ENCODE measurements at places on chromosomes 13 and 19. TPM values are rescaled to one million over a fixed set of nuclear protein-coding genes. Genes with fewer than 3 reads are reported as not detected.

DNA sequence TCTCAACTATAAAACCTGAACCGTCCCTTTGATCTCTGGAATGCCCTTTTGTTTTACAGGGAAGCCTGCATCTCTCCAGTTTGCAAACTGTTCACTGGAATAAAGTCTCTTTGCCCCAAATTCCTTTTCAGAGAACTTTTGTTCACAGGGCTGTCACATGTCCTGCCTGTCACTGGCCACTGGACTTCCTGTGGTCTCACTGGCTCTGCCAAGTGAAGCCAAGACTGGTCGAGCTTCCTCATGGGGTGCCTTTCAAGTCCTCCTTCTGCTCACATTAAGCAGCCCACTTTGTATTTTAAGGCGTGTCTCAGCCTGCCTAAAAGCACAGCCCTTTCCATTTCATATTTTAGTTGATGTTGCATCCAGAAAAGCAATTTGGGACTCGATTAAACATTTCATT is 215.7 kb downstream of the KATNAL1 start:
- DNase-seq: no peak

DNA sequence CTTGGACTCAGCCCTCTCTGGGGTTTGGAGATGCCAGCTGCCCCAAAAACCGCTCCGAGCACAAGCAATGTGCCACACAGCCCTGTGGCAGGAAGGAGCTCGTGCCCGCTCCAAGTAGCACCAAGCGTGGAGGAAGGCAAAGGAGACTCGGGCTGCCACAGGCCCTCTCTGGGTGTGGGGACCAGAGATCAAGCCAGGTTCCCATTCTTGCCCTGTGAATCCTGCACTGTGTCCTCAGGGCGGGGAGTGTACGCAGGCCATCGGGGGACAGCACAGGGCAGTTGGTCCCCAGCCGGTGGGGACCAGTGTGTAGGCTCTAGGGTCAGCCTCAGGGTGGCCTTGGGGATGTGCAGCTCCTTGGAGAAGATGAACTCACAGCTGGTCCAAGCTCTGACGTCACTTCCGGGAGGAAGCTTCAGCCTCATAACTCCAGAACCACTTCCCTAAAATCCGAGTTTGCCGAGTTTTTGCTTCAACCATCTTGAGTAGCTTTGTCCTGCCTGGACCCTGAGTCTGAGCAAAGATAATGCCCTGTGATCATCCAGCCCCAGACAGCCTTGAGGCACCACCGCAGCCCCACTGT is 9.3 kb upstream of the CPAMD8 start:
- no peak for DNase-seq

DNA sequence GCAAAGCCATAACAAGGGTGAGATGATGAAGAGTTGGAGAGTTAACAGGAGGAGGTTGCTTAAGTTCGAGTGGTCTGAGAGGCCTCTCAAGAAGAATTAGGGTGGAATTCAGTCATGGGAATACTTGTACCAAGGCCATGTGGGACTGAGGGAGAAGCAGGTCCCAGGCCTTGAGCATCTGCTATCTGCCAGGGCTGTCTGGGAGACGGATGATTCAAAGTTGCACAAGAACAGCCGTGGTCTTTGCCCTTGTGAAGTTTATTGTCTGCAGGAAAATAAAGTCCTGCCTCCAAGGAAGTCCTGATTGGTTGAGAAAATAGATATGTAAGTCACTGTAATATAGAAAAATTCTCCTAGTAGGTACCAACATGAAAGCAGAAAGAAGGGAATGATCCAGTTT is 178.8 kb upstream of the RFC3 start:
- no peak for DNase-seq

DNA sequence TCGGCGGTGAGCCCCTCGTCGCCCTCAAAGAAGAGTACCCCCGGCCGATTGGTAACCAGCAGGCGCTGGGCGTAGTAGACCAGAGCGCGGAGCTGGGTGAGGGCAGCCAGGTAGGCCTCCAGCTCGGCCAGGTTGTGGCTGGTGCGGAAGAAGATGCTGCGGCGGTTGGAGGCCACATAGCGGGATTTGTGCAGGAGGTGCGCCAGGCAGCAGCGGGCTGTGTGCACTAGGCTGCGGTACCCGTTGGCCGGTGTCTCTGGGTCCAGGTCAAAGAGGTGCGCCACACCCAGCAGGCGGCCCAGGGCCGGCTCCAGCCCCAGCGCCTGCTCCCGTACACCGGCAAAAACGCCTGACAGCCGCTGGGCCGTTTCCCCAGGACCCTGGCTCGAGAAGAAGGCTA is 16.8 kb downstream of the LIPE start:
- DNase-seq: no peak

GRCh38 chr13:34303346-34303745 is 485.4 kb downstream of the RFC3 start:
- DNase-seq: no peak

GRCh38 chr19:16035601-16036297 is 40.5 kb upstream of the TPM4 start:
- DNase-seq: no peak

Gene ZNF829
- 1.8 TPM for polyA plus RNA-seq

Gene BEST2
- polyA plus RNA-seq: not detected

- DNase-seq: no peak
These were observed 3.9 kb downstream of the CD209 start for GRCh38 chr19:7743425-7743841.

Gene FOXO1
- 23.7 TPM for polyA plus RNA-seq

Gene C5AR1
- polyA plus RNA-seq: 19.0 TPM

Gene FGF21
- polyA plus RNA-seq: not detected

Gene FFAR3
- 0.68 TPM for polyA plus RNA-seq

DNA sequence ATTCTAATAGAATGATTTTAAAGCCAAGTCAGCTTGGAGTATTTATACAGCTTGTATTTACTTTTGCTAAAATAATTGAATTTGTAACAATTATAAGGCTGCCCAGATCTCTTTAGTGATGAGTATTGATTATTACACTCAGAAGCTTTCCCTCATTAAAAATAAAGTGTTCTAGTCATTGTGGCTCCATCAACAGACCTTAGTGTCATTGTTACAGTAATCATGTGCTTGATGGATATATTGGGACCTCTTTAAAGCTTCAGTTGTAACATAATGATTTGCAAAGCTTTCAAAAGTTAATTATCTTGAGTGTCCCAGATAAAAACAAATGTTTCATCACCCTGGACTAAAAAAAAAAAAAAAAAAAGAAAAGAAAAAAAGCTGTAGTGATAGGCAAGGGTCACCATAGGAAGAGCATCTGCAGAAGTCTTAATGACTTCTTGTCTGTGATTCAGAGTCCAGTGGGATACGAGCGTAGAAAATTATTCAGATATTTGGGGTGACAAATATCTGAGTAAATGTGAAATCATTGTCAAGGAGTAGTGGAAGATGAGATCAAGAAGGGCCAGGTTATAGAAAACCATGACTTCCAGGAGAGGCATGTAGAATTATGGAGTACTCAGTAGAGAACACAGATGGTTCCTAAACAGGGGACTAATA is 369.6 kb downstream of the DCT start:
- DNase-seq: no peak

- peak; percentile 52 for DNase-seq
These were observed 2.4 kb downstream of the FOSB start for GRCh38 chr19:45469945-45470761.

- DNase-seq: no peak
These were observed 94.6 kb upstream of the RFC3 start for GRCh38 chr13:33723365-33723764.

Gene BRSK1
- polyA plus RNA-seq: 8.8 TPM

- no peak for DNase-seq
These were observed 139.0 kb downstream of the SPRY2 start for GRCh38 chr13:80201694-80202468.

DNA sequence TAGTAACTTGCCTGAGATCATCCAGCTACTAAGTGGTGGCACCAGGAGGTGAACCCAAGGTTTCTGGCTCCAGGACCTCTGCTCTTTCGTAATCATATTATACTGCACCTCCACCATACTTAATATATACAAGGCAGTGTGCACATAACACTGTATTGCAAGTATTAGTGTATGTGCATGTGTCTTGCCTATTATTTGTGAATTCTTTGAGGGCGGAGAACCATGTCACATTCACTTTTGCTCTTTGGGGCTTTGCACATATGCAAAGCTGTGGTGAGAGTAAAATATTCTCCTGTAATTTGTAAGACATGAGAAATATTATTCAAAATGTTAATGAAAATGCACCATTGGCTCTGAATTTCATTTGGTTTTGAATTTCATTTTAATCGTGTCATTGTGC is 78.6 kb downstream of the DGKH start:
- DNase-seq: no peak

Gene CGB2
- polyA plus RNA-seq: not detected

Gene IL27RA
- 4.8 TPM for polyA plus RNA-seq

DNA sequence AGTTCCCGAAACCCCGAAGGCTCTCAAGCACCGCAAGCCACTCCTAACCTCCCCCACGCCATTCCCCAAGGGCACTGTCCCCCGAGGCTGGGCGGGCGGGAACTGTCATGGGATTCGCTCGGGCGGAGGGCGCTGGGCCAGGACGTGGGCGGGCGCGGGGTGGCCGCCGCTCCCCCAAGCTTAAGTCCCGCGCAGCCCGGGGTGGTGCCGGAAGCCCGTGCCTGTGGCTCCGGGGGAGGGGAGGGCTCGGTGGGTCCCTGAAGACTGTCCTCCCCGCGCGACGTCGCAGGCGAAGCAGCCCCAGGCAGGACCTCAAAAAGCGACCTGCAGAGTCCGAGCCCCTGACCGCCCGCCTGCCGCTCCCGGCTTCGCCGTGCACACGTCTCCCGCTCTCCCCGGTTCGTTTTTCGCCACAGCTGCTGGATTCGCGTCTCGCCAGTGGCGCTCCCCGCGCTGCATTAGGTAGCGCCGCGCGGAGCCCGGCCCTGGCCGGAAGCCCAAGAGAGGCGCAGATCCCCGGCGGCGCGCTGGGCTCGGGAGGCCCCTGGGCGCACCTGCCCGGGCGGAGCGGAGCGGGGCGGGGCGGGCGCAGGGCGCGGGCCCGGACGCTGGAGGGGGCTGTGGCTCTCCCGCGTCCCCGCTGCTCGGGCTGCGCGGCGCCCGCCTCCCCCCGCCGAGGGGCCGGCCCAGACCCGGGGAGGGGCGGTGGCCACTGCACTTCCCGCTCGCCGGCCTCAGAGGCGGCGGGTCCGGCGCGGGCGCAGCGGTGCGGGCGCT is at the start of gene FARP1:
Gene FARP1 (plus strand): TSS at position 715 of the 777 bp plus-strand sequence. CDS start 70,149 bp downstream, outside the sequence.
- no peak for DNase-seq

Gene AZU1
- polyA plus RNA-seq: 0.15 TPM

GRCh38 chr13:112376050-112376681 is at the start of gene SPACA7:
Gene SPACA7 (plus strand): TSS chr13:112376355. CDS start chr13:112376386, 31 bp downstream.
- DNase-seq: no peak

Gene ZNF813
- 2.3 TPM for polyA plus RNA-seq

DNA sequence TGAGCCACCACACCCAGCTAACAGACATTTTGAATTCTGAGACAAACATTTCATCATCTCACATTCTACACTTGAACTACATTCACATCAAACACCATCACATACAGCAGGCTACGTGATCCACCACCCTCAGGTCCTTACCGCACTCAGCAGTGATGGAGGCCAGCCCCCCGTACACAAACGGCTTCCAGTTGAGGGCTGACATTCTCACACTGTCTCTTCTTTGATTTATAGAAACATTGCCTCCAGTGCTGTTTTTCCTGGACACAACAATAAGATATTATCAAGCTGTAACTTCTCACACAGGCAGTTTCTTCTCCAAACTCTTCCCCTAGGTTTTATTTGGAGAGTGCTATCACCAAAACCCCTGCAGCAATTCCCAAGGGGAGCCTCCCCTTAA is 7.0 kb downstream of the SLC25A30 start:
- no peak for DNase-seq

Gene GJB6
- 2.8 TPM for polyA plus RNA-seq

DNA sequence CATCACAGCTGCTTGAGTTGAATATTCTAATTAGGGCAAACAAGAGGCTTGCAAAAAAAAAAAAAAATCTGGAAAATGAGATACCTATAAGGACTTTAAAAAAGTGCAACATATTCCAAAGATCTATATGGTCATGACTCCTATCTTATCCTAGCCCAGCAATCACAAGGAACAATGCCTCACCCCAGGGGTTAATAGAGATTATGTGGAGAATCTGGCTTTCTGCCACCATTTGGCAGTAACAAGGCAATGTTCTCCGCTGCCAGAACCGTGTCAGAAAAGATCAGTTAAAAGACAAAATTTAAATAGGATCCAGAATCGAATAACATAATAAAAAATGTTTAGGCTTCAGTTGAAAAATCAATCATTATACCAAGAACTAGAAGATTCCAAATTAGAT is 1643.2 kb upstream of the PRR20A start:
- DNase-seq: no peak

DNA sequence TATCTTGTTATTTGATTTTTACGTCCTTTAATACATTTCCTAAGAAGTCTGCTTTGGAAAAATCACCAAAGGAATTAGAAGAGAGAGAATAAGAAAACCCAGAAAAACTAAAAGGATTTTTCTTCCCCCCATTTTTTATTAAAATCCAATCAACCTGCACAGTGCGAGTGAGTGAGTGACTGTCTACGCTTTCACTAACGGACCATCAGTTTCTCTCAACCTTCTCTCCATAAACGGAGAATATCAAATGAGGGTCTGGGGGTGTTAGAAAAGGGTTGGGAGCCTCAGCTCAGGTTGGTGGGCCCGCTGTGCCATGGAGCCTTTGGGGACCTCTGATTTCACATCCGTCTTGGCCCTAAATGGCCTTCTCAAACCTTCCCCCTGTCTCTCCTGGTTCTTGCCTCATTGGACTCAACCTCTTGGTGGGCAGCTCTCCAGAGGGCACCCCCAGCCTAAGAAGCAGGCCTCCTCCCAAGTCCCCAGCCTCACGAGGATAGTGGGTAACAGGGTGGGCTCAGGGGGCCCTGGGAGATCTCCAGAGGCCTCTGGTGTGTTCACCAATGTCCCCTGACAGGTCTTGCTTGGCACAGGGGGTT is 763 bp upstream of the LRP3 start:
- no peak for DNase-seq

DNA sequence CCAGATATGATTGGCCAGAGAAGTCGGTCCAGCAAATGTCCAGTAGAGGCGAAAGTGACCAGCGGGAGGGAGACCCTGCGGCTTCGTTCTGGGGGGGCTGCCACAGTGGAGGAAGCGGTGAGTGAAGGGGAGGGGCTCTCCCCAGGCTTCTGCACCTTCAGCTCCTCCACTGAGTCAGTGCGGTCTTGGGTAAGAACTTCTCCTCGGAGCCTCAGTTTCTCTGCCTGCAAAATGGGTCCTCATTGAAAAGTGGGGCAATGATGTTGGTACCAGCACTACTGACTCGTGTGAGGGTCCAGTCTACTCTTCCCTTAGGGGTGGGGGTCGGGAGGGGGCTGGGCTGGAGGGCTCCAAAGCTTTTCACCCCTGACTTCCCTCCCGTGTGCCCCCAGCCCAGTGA is 4.2 kb downstream of the GIPC3 start:
- DNase-seq: no peak

GRCh38 chr13:109919715-109920375 is 133.5 kb upstream of the IRS2 start:
- no peak for DNase-seq

Gene GAPDHS
- polyA plus RNA-seq: not detected

DNA sequence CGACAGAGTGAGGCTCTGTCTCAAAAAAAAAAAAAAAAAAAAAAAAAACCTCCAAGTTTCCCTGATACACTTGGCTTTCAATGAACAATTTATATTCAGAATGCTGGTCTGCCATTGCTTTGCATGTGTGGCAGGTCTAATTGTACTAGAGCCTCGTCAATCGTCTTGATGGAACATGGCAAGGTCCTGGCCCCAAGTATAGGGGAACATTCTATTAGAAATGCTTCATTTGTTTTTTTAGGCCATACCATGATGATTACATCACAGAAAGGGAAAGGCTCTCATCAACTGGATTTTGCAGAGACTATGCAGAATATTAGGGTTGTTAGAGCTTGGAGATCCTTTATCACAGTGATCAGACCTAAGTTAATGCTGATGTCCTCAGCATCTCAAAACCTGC is 28.0 kb downstream of the SPRY2 start:
- DNase-seq: no peak
